Activated T-helper 1 cell treated with anti-CD3 and anti-CD28 coated beads, Interleukin-12 subunit alpha, Interleukin-12 subunit beta, Interleukin-2, Interleukin-4 antibody, amounts not matched to agents 30 ng/mL and 10 ng/mL and 1 ng/mL, durations not matched to agents 14 hours and 24 hours and 36 hours (primary cell): ENCODE measurements at places on chromosomes 3 and 15. TPM values are rescaled to one million over a fixed set of nuclear protein-coding genes. Genes with fewer than 3 reads are reported as not detected.

DNA sequence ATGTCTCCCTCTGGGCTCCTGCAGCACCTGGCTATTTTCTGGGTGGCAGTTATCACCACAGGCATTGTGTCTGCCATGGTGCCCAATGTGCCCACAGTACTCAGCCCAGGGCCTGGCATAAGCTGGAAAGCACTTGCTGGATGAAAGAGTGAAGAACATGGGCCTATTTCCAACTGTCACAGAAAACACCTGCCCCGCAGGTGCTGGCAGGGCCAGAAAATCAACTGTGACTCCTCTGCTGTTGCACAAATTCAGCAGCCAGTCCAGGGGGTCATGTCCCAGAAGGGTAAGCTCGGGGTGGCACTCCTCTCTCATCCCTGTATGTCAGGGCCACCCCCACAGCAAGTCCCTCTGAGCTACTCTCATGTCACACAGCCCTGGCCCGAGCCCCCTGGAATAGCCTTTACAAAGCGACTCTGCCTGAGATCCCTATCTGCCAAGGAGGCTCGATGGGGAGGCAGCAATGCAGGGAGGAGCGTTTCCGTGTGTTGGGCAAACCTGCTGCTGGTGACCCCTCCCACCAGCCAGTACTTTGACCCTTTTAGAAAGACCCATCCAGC is 16.9 kb downstream of the ITIH3 start:
- no peak for DNase-seq

GRCh38 chr15:78907577-78907976 is 34.9 kb downstream of the MORF4L1 start:
- no peak for DNase-seq

GRCh38 chr3:38542401-38543298 is 46.5 kb downstream of the EXOG start:
- no peak for DNase-seq

The ANKRD63 gene
- not detected in 2 replicates for total RNA-seq

DNA sequence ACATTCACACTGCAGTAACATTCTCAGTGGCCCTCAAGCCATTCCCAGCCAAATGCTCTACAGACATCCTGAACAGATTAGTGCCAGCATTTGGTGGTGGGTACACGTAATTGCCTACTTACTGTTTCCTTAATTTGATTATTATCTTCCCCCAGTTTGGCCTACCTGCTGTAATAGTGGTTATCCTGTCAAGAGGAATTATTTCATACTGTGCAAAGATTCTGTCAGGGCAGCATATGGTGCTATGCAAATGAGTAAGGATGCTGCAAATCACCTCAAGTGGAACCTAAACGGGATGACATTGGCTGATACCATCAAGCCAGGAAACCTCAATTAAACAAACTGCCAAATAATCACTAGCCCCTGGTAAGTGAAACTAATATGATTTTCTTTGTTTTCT is 88.7 kb downstream of the SEMA6D start:
- DNase-seq = no peak

The SLC22A14 gene
- not detected in 2 replicates for total RNA-seq

DNA sequence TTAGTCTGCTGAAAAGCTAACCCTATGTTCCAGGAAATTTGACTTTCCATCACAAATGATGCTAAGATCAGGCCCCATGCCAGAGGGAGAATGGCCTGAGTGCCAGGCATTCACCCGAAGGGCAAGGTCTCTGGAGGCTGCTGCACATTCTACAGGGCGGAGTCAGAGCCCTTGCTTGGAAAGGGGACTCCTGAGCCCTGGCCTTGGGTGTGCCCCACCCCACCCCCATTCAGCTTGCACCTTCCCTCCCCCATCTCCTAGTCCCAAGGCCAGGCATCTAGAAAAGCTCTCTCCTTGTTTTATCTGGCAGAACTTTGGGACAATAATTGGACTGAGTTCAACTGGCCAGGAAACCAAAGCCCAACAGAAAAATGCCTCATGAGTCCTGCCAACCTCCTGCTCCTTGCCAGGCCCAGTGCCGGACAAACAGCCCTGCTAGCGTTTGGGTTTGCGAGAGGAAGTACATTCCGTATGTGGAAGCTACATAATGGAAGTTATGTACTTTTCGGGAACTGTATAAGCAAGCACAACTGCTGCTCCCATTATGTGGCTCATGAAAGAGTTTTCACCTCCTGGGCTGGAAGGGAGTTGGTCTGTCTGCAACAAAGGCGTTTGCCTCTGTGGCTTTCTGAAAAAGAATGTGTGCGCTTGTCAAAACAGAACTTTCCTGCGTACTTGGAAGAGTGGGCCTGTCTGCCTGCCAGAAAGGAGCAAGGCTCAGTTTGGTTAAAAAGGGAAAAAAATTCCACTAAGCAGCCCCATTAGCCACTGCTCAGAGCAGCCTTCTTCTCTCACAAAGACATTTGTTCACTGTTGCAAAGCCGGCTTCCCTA is 321.5 kb upstream of the CTNNB1 start:
- no peak for DNase-seq

- no peak for DNase-seq
These were observed 12.5 kb downstream of the P2RY14 start for GRCh38 chr3:151265866-151266265.

GRCh38 chr3:170632780-170633179 is 46.9 kb upstream of the SLC7A14 start:
- DNase-seq = no peak

The P2RY12 gene
- total RNA-seq = not detected in 2 replicates

The LRRC58 gene
- total RNA-seq = 26.9 and 27.4 TPM in 2 replicates

GRCh38 chr3:194089357-194090177 is 46.4 kb upstream of the HES1 start:
- DNase-seq = peak; percentile 33

The RNU6-1 gene
- not detected in 2 replicates for total RNA-seq

The GPR171 gene
- 172 and 191 TPM in 2 replicates for total RNA-seq

DNA sequence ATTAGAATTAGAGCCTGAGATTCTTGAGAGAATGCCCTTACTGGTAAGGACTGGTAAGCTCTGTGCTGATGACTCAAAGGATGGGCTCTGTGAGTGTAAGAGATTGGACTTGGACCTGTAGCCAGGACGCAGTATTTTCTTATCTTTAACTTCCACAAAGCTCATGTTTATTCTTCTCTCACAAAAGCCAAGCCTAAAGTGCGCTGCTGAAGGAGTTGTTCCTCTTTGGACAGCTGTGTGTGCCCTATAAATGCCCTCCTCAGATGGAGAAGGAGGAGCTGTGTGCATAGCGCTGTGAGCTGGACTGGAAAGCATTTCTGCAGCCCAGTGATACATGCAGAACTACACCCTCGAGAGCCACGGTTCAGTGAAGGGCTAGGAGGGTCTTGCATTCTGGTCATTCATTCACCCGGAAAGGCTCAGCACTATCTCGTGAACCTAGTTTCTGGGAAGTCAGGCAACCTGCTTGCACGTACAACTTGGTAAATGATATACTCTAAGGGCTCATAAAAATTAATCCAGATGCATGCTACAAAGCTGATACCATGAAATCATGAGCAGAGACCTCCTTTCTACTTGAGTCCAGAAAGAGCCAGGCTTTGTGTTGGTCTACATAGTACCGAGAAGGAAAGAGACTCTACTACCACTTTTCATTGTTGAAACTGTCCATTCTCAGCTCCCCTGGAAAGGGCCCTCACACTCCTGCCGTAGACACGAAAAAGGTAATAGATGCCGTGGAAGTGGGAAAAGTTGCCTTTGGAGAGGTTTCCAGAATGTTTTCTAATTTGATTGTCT is 103.0 kb upstream of the TBL1XR1 start:
- DNase-seq = no peak

GRCh38 chr15:58852347-58852746 is 81.1 kb downstream of the SLTM start:
- DNase-seq = no peak

GRCh38 chr15:69060744-69061143 is 46.2 kb downstream of the NOX5 start:
- DNase-seq = no peak

The PPM1L gene
- total RNA-seq = 2.7 and 3.3 TPM in 2 replicates

- DNase-seq = no peak
These were observed 875 bp downstream of the GAP43 start for GRCh38 chr3:115624029-115624741.

DNA sequence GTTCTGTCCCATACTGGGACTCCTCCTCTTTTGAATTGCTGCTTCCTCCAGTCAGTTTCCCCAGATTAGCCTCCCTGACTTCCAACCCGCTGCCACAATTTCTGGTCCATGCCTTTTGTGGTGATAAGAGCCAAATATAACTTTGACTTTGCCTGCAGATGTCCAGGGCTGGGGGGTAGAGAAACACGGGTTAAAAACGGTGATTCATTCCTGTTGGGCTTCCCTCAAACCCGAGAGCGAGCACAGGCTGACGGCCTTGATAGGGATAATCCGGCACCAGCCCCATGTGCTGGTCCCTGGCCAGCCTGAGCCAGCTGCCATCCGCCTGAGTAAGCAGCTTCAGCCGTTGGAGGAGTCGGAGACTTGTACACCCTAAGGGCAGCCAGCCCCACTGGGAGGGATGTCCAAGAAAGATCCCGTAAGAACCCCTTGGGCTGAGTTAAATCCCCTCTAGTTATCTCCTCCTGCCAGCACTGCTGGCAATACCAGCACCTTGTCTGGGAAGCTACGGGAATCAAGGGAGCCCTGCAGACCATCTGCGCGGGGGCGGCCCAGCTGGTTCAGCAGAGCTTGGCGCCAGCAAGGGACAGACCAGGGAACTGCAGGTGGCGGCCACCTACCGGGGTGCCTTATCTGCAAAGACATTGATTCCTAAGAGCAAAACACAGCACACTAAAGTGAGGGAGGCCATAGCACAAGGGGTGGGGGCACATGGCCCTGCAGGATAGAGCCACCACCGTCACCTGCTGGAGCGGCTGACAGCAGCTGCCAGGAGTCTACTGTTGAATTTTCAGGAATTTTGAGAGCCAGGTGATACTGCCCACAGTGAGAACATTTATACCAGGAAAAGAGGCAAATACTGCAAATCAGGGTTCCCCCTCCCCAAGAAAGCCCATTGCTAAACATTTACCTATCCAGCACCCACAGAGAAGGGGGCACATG is 18.1 kb downstream of the CSPG4 start:
- no peak for DNase-seq

The MRAS gene
- 0.05 and 0.42 TPM in 2 replicates for total RNA-seq

GRCh38 chr3:35664460-35664919 is 25.2 kb downstream of the ARPP21 start:
- DNase-seq = no peak

- DNase-seq = no peak
These were observed 192.2 kb downstream of the SUCLG2 start for GRCh38 chr3:67462187-67462586.

GRCh38 chr15:65249641-65250040 is 37.0 kb downstream of the PARP16 start:
- peak; percentile 34 for DNase-seq

DNA sequence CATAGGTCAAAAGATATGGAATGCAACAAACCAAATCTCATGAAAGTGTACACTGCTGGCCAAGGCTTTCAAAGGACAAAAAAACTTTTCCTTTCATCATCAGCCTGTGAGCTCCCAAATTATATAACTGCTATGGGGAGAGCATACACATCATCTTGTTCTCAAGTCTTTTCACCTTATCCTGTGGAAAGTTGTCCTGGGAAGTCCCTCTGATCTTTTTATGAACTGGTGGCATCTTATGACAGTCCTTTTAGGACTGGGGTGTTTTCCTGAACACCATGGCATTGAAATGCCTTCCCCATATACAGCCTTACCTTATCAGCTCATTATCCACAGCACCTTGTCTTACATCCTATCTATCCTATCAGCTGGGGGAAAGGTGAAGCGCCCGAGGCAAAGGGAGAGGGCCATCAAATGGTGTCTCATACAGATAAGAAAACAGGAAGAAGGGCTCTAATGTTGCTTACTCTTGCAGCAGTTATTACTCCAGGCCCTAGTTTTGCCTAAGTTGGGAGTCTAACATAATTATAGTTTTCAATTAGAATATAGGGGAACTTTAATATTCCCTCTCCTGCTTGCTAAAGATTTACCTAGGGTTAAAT is 61.5 kb upstream of the GOLIM4 start:
- DNase-seq = no peak

DNA sequence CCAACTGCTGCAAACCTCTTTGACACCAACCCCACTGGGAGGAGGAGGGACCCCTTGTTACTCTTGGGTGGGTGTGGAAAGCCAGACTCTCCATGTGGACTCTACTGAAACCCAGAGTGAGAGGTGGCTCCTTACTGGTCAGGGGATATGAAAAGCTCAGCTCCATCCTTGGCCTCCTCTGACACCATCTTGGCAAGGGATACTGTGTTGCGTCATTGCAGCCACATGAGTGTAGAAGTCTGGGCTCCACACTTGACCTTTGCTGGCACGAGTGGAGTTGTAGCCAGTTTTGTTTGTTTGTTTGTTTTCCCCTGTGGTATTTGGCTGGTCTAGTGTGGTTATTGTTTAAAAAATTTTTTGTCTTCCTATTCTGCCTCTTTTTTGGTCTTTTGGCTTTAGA is 289.1 kb downstream of the GAP43 start:
- DNase-seq = no peak

The MIX23 gene
- 106 and 111 TPM in 2 replicates for total RNA-seq

The GOLGA8T gene
- 0.22 TPM in 1 of 2 replicates, not detected in the other for total RNA-seq

- no peak for DNase-seq
These were observed 72.3 kb downstream of the SLC12A8 start for GRCh38 chr3:125140011-125140817.

DNA sequence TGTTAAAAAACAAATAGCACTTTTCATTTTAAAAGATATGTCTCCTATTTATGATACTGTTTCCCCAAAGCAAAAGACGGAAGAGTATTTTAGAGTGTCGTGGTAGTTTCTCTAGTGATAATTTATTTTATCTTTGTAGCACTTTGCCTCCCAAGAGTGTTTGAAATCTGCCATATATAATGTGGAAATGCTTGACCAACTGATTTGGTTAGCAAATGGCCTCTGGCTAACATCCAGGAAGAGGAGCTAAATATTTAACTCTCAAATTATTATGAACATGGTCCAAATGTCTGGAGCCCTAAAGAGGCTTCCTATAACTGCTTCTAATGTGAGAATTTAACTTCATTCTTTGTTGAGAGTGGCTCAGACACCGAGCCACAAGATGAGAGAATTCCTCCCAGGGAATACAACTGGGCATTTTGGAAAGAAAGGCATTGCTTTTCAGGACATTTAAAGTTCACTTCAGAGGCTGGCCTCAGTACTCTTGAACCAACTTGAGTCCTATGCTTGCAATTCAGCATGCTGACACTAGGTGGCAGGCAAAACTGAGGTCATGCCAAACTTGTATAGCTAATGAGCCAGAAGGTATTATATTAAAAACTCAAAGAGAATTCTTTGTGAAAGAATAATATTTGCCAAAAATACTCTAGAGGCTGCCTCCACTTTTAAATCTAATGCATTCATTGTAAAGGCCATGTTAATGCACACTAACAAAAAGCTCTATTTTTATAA is 104.5 kb downstream of the RARB start:
- DNase-seq = no peak

The SLC51A gene
- total RNA-seq = not detected in 2 replicates

The LDHAL6B gene
- not detected in 2 replicates for total RNA-seq

The TIGIT gene
- 5.6 and 5.8 TPM in 2 replicates for total RNA-seq

The PLCL2 gene
- total RNA-seq = 14.9 and 15.0 TPM in 2 replicates

The CATSPER2 gene
- total RNA-seq = 8.1 and 8.9 TPM in 2 replicates

- DNase-seq = no peak
These were observed 19.6 kb upstream of the EMC3 start for GRCh38 chr3:10006048-10006761.

- no peak for DNase-seq
These were observed 36.6 kb downstream of the RUBCN start for GRCh38 chr3:197700095-197700494.

- DNase-seq = no peak
These were observed 214.1 kb downstream of the NECTIN3 start for GRCh38 chr3:111285694-111286093.

- no peak for DNase-seq
These were observed 161.8 kb upstream of the TBL1XR1 start for GRCh38 chr3:177358977-177359592.

The VIPR1 gene
- total RNA-seq = 0.69 and 0.88 TPM in 2 replicates

- no peak for DNase-seq
These were observed 13.7 kb downstream of the FAM240A start for GRCh38 chr3:46626039-46626438.

GRCh38 chr3:194494951-194495374 is 8.2 kb upstream of the ATP13A3 start:
- no peak for DNase-seq
